ENCODE measurements at places on chromosomes 3 and 15. TPM values are rescaled to one million over a fixed set of nuclear protein-coding genes. Genes with fewer than 3 reads are reported as not detected.

The DPPA4 gene
- total RNA-seq: 1.7 TPM

The MAGEL2 gene
- 6.4 TPM for total RNA-seq

The KCNMB2 gene
- 6.2 TPM for total RNA-seq

The FOXB1 gene
- total RNA-seq: not detected

The SLC2A2 gene
- not detected for total RNA-seq

The ZNF770 gene
- total RNA-seq: 48.5 TPM

The SLC22A13 gene
- 0.51 TPM for total RNA-seq

The SCN5A gene
- total RNA-seq: 6.1 TPM

The GRK7 gene
- total RNA-seq: not detected

The RASL12 gene
- total RNA-seq: 32.8 TPM

DNA sequence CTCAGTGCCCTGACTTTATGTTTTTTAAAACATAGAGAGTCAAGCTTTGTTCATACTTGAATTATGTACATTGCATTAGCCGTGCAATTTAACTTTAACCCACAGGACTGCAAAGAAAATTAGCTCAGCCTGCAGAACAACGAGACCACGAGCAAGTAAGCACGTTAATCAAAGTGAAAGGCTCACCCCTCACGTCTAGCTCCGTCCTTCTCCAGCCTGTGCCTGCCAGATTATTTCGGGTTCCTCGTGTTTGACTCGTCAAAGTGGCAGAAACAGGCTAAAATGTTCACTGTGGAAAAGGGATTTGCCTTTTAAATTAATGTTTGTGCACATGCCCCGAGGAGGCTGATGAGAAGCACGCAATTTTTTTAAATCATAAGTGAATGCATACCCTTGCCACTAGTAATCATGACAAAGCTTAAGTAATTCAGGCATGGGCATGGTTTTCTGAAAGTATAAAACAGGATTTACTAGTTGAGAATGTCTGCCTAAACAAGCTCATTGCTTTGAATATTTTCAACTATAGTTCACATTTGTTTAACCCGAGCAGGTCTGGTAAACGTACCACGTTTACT, 15.3 kb downstream of the ZBTB38 start:
- DNase-seq: peak; percentile 50

DNA sequence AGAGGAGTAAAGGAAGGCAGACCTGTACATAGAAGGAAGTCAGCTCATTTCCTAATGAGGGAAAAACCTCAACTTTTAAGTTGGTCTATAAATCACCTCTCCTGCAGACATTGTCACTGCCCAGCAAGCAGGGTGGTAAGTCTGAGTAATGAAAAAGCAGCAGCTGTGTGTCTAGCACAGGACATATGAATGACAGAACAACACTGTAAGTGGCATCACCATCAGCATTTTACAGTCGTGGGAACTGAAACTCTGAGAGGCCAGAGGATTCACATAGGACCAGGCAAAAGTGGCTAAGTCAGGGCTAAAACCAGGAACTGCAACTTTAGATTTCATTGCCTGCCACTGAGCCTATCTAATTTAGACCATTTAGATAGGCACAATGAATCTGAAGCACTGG, 235.6 kb downstream of the CLSTN2 start:
- DNase-seq: no peak

GRCh38 chr15:49908236-49908932, 210.6 kb downstream of the ATP8B4 start:
- no peak for DNase-seq

- peak; percentile 83 for DNase-seq
Measured at GRCh38 chr15:39255760-39256159, 325.1 kb upstream of the THBS1 start.

DNA sequence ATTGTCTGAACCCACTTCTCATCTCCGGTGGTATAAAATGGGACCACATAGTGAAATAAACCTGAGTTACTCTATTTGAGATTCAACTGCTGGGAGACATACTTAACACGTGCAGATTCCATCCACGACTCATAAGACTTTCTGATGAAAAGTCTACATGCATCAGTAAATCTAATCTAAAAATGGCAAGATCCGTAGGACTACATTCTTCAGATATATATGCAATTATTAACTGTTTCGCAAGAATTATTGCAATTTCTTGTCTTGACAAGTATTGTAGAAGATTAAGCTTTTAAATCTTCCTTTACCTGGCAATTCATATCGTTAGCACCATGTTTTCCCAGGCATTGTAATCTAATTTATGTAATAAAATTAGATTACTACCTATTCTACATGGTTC, 718.7 kb upstream of the CBLB start:
- no peak for DNase-seq

DNA sequence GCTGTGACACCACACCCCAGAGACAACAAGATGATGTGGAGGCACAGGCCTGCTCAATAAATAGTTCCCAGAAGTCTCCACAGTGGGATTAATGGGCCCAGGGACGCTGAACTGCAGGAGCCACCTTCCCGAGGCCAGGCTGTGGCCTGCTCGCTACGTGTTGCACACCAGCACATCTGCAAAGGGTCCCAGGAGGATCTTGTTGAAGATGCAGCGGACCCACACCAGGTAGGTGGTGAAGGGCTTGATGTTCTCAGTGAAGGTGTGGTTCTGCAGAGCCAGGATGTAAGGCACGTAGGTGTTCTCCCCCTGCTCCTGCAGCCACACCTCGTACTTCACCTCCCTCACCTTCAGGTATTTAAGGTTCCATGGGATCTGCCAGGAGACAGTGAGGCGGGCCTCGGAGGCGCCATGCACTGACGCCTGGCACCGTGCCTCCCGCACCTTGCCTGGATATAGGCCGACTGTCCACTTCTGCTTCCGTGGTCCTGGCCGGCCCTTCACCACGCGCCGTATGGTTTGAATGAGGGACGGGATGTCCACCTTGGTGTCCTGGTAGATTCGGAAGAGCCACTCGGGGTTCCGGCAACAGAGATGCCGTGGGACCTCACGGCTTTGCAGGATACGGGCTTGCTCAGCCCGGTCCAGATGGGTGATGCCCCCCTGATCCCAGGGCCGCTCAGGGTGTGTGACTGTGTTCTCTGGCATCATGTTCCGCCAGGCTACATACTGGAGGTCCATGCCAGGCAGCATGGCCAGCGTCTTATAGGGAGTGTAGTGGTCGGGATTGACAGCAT, 26.1 kb downstream of the POMGNT2 start:
- no peak for DNase-seq

DNA sequence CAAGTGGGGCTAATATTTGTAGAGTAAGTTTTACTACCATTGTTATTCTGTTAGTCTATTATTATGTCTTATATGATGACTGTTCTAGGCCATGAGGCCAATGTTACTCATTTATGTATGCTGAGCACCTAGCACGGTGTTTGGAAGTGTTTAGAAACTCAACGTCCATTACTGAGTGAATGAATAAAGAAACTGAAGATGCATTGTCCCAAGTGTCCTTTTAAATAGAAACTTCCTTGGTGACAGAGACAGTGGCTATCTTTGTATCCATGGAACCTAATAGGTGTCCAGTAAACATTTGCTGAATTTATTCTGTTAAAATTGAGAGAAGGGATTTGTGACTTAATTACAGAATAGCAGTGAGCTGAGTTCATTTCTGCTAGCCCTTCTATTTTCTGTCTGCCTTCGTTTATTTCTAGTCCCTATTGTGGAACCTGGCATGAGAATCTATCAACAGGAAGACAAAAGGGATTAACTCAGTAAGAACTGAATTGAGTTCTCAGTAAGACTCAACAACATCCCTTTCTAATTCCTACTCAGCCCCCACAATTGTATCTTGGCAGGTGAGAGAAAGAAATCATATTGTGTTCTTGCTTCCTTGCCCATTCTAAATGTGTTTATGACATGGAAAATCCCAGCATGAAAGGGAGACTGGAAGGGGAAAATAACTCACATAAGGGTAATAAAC, 246.6 kb upstream of the LRRC3B start:
- DNase-seq: peak; percentile 5

- DNase-seq: peak; percentile 83
Measured at GRCh38 chr3:150410311-150411105, 2.4 kb downstream of the TSC22D2 start.

- no peak for DNase-seq
Measured at GRCh38 chr15:88061452-88061851, 195.1 kb downstream of the NTRK3 start.

GRCh38 chr15:80778621-80778963, 578 bp upstream of the CEMIP start:
- no peak for DNase-seq

DNA sequence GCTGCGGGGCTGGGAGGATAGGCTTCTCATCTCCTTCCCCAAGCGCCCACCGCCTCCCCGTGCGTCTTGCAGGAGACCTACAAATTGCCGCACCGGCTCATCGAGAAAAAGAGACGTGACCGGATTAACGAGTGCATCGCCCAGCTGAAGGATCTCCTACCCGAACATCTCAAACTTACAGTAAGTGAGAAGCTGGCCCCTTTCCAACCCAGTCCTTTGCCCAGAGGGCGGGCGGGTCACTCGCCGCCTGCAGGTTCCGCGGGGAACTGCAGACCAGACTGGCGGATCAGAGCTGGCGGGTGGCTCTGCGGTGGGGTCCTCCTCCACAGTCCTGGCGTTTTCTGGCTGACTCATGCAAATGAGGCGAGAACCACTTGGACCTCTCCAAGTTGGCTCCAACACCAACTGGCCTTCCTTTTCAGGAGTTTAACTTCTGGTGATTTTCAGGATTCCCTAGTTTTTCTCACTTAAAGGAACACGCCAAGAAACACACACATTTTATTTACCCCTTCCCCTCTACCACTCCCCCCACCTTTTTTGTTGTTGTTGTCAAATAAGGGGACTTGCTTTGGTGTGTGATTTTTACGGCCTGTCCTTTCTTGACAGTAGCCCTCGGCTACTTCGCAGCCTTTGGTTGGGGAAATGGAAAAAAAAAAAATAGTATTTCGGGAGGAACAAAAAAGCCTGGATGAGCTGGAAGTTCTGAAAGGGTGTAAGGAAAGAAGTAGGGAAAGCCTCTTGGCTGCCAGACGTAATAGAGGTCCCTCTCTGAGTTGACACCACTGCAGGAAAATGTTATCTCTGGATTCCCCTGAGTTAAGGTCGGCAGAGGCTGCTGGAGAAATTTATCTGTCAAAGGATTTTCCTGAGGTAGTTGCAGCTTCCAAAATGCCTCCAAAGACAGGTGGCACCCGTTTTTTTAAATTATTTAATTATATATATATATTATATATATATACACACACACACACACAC, 1.3 kb downstream of the BHLHE40 start:
- peak; percentile 94 for DNase-seq

DNA sequence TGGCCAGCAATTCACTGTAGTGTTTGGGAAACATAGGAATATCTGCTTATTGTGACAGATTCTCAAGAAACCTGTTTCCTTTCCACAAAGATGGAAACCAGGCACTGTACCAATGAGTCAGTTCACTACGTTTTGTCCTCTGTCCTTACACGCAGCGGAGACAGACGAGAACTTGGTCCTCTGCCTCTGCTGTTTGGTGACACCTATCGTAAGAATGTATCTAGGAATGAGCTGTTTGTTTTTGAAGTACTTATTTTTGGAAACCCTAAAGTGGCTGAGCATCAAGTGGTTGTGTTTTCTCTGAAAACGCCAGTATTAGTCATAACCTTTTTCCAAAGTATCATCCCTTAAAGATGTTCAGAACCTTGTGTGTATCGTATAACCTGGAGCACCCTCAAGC, 93.0 kb downstream of the PGPEP1L start:
- peak; percentile 35 for DNase-seq

DNA sequence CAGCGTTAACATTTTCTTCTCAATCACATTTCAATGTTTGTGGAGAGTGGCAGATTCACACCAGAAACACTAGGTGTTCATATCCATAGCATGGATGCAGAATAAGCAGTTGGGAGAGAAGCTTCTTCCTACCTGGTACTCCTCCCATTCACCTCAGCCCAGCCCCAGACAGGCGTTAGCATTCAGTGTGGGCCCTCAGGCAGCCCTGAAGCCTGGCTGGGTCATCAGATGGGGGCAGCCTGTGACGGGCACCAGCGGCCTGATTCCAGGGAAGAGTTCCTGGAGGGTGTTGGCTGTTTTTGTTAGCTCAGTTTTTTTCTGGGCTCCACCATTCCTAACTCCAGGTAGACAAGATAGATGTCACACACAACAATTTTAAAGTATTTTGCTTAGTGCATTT, 31.1 kb downstream of the APH1B start:
- DNase-seq: no peak

DNA sequence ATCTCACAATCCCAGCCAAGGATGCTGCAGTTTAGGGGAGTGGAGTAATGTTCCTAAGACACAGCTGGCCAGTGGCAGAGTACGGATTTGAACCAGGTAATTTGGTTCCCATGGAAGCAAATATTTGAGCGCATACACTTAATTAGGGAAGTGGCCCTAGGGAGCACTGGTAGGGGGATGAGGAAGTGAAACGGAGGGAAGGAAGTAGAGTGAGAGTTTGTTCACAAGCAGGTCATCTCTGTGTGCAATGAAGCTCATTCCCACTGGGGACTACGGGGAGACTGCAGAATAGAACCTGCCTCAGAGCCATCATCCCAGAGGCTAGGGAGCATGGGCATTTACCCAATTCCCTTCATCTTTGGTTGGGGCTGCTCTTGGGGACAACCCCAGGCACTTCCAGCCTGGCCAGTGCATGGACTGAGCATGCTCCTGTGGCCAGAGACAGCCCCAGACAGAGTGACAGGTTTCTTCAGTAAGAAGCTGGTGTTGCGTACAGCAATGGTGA, 317.2 kb upstream of the PROK2 start:
- peak; percentile 40 for DNase-seq

DNA sequence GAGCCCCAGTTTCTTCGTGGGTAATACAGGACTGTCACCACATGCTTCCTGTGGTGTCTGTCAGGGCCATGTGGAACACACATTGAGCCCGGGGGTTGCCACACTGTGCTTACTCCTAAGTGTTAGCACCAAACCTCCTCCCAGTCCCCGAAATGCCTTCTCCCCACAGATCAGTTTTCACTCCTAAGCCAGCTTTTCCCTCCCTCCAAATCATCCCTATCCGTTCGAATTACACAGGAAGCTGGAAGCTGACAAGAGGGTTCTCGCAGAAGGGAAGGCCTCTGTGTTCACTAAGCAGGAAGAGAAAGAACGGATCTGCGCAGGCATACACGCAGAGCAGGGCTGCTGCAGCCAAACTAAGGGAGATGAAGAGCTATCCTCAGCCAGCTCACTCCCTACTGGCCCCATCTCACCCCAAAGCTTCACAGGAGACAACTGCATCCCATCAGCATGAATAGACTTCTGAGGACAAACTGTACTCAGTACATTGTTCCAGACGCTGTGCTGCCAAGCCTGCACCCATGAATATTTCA, 32.3 kb downstream of the XXYLT1 start:
- peak; percentile 72 for DNase-seq

All from tongue (tissue), 3 donors.